ENCODE measurements at places on chromosomes 16 and 17.

DNA sequence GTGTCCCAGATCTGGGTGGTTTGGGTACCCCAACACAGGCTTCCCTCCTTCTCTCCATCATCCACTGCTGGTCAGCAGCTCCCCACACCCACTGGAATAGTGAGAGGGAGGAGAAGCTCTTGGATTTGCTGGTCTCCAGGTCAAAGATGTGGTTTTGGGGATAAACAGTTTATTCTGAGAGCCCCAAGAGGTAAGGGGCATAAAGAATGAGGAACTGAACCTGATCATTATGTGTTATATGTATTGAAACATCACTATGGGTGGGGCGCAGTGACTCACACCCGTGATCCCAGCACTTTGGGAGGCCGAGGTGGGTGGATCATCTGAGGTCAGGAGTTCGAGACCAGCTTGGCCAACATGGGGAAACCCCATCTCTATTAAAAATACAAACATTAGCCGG is 3.9 kb downstream of the DPEP2 start:
- DNase-seq = no peak

DNA sequence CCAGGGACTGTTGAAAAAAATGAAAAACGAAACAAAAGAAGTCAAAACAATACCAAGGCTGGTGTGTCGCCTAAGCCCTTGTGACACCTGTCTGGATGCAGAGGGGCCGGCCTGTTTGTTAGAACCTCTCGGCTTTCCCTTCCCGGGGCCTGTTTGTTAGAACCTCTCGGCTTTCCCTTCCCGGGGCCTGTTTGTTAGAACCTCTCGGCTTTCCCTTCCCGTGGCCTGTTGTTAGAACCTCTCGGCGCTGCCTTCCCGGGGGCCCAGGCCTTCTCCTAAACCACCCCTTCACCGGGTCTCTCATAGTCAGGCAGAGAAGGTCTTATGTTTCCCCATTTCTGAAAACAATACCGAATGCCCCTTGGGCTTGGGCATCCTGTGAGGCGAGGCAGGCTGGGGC is 180.0 kb downstream of the BANP start:
- DNase-seq = no peak

- no peak for DNase-seq
Observed at GRCh38 chr17:76550712-76551615, 11.1 kb downstream of the PRCD start.

DNA sequence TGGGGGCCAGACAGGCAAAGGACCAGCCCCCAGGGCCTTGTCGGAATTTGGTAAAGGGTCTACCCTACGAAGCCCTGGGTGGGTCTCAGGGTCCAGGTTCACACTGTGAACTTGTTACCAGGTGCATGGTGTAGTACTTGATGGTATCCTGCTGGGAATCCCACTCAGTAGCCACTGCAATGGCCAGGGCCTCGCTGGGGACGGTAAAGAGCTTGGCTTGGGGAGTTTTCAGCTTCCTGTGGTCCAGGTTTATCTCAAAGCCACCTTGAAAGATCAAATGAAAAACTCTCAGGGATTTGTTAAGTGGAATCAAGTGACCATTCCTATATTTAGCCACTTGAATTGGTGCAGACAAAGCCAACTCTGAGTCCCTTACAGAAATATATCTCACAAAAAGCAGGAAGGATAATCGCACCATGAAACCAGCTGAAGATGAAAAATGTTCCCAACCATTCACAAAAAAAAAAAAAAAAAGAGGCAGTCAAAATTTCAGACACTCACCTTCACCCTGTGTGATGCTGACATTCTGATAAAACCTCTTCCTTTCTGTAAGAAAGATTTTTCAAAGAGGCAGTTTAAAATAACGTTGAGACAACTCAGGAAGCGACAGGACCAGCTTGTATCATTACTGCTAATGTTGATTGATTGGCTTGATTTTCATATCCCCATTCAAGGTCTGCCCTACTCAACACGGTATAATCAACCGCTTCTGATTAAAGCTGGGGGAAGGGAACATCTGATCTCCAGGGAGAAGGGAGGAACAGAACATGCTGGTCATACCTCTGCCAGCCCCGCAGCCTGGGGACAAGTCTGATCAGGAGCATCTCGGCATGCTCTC is 10.6 kb downstream of the ATPAF2 start:
- DNase-seq = no peak

- no peak for DNase-seq
Observed at GRCh38 chr16:27326738-27327585, 13.2 kb downstream of the IL4R start.
